ENCODE measurements at places on chromosomes 4 and X.

DNA sequence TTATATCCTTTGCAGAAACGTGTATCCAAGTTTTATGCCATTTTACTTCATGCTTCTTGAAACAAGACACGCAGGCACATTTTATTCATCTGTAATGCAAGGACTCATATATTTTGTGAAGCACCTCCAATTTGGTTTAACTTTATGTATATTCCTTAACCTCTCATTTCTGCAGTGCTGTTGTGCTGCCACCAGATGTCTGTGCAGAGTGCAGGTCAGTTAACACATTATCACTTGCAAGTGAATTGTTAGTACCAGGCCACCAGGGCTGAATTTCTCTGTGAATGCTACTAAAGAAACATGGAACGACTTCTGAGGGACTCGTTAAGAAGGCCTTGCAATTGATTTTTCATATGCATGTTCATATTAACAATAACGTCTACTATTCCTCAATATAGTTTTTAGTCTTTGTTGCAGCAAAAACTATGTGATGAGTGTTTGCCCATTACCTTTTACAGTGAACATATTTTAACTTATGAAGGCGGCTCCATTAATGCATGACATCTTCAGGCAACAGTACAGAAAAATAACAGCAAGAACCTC is 770.3 kb downstream of the NLGN4X start:
- no peak for DNase-seq

- no peak for DNase-seq
Observed at GRCh38 chr4:5958199-5958735, 60.0 kb downstream of the C4orf50 start.

DNA sequence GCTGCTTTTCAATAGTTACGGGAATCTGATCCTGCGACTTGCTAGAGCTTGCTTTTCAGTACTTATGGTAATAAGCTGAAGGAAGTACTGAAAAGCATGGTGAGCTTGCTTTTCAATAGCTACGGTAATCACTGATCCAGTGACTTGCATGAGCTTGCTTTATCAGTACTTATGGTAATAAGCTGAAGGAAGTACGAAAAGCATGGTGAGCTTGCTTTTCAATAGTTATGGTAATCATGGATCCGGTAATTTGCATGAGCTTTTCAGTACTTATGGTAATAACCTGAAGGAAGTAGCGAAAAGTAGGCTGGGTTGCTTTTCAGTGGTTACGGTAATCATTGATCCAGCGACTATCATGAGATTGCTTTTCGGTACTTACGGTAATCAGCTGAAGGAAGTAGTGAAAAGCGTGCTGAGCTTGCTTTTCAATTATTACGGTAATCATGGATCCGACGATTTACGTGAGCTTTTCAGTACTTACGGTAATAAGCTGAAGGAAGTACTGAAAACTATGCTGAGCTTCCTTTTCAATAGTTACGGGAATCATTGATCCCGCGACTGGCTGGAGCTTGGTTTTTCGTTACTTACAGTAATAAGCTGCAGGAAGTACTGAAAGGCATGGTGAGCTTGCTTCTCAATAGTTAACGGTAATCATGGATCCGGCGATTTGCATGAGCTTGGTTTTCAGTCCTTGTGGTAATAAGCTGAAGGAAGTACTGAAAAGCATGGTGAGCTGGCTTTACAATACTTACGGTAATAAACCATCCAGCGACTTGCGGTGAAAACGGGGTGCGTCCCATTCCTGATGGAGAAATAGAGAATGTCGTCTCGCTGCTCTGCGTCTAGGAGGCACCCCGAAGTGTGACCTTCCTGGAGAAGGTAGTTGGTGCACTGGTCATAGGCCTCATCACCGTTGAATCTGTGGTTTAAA is 6.5 kb downstream of the CRLF2 start:
- DNase-seq: peak; percentile 68

DNA sequence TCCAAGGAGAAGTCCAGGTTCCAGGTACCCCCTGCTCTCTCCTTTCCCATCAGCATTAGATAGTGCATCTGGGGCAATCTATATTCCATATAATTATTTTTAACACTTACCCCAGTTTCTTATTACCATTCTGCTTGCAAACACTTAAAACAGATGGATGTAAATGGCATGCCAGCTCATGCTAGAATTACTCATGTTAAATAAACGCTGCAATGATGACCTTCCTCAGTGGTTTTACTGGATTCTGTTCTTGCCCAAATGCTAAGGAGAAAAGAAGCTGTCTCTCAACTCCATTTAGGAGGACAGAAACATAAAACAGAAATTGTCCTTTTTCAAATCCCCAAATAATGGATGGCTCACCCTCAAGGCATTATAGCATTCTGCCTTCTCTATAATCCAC is 161.1 kb downstream of the NLGN4X start:
- no peak for DNase-seq

DNA sequence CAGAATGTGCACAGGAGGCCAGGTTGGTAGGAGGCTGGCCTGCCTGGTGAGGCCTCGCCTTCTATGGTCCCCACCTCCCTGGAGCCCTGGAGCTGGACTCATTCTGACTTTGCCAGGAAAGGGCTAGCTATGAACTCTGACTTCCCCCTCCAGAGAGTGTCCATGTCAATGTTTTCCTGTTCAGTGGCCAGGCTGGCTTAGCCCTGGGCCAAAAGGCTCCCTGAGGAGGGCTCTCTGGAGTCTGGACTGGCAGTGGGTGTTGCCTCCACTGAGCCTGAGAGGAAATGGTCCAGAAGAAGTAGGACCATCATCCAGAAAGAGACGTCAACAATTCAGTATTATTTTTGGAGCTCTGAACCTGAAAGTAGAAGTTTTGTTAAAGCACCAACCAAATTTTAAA is 178.7 kb downstream of the CHIC2 start:
- DNase-seq: no peak

- no peak for DNase-seq
Observed at GRCh38 chrX:37802028-37802427, 22.2 kb downstream of the CYBB start.

DNA sequence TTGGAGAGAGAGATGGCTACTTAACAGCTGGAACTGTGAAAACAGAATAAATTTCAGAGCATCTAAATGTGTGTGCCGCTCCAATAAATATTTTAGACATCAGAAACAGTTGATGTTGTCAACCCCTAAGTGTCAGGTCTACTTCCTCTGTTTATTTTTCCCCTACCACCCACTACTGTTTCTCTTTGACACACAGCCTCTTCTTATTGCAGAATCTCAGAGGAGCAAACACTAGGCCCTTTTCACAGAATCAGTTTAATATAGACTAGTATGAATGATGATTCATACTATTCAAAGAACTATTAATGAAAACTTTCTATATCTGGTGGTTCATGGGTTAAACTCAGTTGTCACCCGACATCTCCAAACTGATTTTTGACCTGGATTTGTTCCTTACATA is 33.9 kb downstream of the NAA11 start:
- DNase-seq: no peak

DNA sequence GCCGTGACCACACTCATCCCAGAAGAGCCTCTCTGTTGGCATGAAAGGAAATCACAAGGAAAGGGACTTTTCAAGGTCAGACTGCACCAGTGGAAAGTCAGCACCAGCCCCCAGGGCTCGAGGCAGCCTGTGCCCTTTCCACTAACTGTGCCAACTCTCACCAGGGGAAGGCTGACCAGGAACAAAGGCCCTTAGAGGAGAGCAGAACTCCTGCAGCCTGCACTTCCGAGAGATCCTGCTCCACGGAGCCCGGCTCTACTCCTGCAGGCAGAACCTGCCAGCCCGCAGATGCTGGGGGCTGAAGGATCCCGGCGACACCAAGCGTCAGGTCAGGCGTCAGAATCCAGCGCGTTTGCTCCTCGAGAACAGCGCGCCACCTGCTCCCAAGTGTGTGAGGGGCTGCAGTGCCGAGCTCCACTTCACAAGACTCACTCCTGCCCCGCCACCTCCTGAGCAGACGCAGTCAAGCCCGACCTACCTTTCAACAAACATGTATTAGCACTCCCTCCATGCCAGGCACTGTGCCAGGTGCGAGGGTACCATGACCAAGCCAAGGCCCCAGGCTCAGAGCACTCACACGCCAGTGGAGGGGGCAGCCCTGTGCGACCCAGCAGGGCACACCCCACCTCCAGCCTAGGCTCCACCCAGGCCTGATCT is 13.6 kb upstream of the HELT start:
- no peak for DNase-seq

- no peak for DNase-seq
Observed at GRCh38 chr4:185213877-185214276, 4.5 kb downstream of the SNX25 start.

GRCh38 chr4:19880206-19880605 is 371.5 kb upstream of the SLIT2 start:
- no peak for DNase-seq

GRCh38 chr4:89836031-89836745 is 773 bp downstream of the SNCA start:
- DNase-seq: no peak

- DNase-seq: no peak
Observed at GRCh38 chrX:152913910-152914309, 16.0 kb downstream of the ZNF185 start.

DNA sequence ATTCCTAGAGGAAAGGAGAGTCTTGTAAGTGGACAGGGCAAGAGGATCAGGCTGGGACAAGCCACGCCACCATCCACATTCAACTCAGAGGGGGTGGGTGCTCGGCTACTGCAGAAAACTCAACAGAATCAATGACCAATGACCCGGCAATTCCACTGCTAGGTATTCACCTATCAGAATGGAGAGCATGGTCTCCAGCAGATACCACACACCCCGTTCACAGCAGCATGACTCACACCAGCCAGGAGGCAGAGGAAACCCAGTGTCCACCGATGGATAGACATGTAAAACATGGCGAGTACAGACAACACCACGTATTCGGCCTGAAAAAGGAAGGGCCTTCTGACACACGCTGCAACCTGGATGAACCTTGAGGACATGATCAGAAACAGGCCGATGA is 175.9 kb downstream of the AFAP1 start:
- DNase-seq: peak; percentile 34

DNA sequence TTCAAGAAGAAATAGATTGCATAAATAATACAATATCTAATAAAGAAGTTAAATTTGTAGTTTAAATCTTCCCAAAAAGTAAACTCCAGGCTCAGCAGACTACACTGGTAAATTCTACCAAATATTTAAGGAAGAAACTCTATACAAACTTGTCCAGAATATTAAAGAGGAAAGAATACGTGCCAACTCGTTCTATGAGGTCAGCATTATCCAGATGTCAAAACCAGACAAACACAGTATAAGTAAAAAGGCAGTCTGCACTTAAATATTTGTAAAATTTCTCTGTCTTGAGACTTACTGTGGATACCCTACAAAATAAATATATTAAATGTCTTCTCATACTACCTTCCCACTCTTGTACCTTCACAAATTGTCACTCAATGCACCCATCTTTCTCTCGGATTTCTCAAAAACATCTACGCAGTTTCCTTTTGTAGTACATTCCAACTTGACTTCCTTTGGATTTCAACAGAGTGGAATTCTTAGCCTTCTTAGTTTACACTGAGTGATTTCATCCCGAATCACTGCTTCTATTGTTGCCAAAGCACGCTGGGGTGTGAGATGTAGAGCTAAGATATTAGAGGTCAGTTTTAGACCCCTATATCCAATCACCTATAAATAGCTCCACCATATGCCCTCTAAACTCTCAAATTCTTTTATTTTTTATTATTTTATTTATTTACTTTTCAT is 71.6 kb upstream of the MAB21L2 start:
- DNase-seq: peak; percentile 63

DNA sequence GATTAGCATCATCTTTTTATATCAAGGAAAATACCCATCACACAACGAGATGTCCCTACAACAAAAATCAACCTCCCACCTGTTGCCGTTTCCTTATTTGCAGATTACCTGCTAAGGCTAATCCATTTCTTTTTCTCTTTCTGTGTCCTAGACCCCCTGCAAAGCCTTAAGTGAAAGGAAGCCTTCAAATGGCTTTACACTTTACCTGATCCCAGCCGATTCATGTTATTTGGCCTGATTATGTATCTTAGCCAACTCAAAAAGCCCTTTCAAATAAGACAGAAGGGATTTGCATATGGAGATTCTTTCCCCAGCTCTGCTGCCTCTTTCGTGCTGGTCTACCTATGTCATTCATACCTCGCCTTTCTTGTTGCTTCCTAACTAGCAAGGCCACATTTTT is 14.4 kb downstream of the ABCG2 start:
- DNase-seq: no peak

DNA sequence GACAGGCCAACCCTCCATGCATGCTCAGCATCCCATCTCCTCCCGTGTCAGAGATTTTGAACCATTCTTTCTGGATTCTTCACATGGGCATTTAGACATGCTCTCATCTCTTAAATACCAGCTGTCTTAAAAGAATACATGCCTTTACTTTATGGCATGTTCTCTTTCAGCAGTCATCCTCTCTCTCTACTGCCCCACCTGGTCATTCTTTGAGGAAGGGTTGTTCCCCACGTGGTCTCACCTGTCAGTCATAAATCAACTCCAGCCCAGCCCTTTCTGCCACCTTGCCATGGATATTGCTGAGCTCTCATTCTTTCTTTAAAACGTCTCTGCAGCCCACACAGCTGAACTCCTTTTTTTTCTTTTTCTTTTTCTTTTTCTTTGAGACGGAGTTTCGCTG is 111.3 kb downstream of the ARHGAP10 start:
- no peak for DNase-seq

GRCh38 chr4:102625232-102625930 is 124.2 kb downstream of the NFKB1 start:
- DNase-seq: no peak

GRCh38 chr4:74653331-74654229 is 140.7 kb downstream of the BTC start:
- DNase-seq: no peak

DNA sequence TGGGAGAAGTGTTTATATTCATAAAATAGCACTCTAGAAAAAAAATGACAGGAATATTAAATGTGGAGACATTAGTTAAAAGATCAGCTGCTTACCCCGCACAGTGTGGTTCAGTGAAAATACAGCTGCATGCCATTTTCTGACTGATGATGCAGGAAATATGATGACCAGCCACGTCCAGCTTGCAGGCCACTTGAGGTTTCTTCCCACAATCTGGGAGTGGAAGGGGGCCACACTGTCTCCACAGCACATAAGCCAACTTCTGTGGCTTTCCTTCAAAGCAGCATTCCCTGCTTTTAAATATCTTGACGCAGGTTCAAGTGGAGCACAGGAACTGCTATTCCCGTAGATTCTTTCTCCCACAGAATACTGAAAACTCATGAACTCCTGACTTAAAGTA is 173.4 kb upstream of the GALNT7 start:
- no peak for DNase-seq

DNA sequence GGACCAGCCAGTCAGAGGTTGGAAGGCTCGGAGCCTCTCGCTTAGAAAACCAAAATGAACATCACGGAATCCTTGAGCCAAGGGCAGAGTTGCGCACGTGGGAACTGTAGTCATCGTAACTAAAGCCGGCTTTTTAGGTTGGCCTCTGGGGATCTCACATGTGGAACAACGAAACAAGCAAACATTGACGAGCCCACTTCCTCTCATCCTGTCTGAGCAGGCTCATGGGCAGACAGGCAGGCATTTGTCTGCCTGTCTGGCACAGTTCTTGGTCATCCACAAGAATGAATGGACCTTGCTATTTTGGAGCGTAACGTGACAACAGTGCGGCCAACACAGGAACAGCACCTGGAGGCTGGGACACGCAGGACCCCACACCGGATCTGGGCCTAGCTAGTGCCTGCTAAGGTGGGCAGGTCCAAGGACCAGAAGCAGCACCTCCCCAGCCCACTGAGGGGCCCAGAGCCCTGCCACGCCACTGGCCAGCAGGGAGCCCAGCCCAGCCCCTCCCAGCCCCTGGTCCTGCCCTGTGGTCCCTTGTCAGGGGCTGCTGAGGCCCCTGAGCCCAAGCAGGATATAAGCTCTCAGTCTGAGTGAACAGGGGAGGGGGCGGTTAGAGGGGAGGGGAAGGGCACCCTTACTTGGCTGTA is 9.2 kb upstream of the TREX2 start:
- no peak for DNase-seq
